SW 1271 (cell line): ENCODE measurements at places on chromosomes 11 and 22.

DNA sequence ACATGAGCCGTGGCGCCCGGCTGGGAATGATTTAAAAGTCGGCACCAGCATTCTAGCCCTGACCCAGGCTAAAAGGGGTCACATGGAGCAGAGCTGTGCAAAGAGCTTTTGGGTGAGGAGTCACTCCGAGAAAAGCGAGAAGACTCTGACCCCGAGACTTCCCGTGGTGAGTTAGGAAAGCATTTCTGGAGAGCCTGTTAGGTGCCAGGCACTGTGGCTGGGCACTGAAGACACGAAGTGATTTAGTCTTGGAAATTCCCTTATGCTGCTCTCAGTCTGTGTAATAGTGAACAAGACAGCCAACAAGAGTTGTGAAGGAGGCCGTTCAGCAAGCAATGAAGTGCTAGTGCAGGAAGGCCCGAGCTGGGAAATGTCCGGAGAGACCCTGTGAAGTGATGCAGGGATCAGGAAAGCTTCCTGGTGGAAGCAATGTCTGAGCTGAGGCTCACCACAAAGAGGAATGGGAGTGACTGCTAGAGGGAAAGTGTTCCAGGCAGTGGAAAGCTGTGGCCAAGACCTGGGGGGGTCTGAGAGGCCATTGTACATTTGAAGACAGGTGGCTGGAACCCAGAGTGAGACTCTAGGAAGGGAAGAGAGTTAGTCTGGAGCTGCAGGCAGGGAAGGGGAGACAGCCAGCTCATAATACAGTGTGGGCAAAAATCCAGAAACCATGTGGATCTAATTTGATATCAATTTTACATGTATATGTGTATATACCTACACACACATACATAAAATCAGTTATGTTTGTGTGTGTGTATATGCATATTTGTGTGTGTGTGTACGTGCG lies 31.6 kb downstream of the MARK2 start:
- no peak for DNase-seq

DNA sequence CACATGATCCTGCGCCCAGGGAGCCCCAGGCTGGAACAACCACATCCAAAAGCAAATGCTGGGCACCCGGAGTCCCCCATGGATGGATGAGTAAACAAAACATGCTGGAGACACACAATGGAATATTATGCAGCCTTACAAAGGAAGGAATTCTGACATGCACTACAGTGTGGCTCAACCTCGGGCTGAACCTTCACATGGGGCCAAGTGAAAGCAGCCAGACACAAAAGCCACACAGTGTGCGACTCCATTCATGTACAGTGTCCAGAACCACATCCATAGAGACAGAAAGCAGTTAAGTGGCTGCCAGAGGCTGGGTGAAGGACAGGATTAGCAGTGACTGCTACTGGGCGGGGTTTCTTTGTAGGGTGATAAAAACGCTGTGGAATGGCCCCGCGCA lies 10.1 kb downstream of the POLR3H start:
- DNase-seq: no peak

GRCh38 chr22:46471901-46472721 lies 65.3 kb downstream of the CELSR1 start:
- no peak for DNase-seq

DNA sequence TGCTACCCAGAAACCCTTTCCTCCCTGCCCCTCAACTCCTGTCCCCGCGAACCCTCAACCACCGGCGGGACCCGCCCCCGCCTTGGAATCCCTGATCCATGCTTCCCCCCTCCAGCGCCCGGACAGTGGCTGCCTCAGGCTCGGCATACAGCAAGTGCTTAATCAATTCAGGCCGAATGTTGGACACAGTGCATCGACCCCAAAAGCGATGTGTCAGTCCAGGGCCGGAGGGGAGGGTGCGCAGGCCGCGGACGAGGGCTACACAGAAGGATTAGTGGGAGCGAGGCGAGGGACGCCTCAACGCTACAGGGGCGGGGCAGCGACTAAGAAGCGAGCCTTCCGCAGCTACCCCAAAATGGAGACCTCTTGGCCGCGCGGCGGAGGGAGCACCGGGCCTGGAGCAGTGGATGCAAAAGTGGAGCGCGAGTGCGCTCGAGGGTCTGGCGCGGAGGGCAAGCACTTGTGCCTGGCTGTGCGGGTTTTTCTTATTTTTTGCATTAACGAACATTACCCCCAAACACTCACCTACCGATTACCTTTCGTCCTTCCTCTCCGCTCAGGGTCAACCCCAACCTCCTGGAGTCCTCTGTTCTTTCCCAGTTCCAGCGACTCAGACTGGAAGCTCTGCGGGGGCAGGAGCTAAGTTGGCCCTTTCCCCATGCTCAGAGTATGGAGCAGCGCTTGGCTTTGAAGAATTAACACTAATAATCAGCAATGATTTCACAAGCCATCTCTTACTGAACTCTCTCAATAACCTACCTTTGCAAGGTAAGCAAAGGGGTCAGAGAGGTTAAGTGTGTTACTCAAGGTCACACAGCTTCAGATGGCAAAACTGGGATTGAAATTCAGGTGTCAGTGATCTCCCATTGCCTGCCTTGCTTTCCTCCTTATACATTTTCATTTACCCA lies 30.0 kb upstream of the WNT11 start:
- peak; percentile 87 for DNase-seq

DNA sequence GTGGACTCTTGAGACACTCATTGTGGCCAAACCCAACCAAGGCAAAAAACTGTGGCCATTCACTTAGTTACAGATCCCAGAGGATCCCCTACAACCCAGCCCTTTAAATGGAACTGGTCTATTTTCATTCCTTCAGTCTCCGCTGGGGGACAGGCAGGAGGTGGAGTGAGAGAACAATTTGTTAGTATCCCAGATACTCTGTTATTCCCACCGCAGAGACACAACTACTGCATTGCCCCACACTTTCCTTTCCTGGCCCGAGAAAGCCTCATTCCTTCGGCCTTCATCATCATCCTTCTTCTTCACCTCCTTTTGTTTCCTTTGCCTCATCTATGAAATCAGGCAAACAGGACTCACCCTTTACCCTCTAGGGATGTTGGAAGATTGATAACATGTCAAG lies 191.1 kb downstream of the NTM start:
- DNase-seq: no peak

DNA sequence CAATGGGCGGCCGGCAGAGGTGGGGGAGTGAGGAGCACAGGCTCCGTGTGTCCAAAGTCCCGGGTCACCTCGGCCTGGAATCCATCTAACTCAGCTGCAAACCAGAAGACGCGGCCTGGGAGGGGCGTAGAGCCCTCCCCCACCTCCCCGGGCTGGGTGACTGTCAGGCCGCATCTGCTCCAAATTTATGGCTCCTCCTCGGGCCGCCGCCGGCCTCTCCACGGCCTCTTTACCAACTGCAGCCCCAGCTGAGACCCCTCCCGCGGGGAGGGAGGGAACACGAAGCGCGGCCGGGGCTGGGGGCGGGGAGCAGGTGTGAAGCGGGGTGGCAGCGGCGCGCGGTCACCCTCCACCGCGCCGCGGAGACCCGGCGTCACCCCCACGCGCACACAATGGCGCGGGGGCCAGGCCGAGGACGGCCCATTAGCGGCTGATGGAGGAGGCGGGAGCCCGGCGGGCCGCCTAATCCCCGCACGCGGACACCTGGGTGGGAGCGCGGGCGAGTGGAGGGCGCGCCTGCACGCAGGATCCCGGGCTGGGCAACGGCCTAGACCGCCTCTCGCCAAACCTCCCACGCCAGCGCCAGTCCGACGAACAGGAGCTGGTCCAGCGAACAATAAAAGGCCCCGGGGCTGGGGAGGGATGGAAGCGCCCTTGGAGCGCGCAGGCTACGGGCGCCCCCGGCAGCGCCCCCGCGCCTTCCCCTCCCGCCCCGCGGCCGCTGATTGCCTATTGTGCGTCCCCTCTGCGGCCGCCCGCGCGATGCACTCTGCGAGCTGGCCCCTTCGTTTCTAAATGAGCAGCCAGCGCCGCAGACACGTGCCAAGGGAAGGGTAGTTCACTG lies 25.9 kb upstream of the ROBO3 start:
- DNase-seq: no peak

- no peak for DNase-seq
Observed at GRCh38 chr11:37786214-37786755, 1188.2 kb upstream of the RAG2 start.

DNA sequence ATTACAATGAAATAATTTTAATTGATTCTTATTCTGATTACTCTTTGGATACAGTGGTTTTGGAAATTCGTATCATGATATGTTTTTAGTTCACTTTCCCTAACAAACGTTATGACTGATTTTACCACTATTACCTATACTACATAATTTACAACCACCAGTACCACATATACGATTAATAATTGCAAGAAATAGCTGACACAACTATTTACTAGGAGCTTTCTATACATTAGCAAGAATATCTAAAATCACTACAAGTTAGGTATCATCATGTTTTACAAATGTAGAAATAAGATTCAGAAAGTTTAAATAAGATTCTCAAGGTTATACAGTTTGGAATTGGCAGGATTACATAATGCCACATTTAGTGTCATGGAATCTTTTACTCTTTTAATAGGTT lies 1401.1 kb upstream of the RAG2 start:
- no peak for DNase-seq

DNA sequence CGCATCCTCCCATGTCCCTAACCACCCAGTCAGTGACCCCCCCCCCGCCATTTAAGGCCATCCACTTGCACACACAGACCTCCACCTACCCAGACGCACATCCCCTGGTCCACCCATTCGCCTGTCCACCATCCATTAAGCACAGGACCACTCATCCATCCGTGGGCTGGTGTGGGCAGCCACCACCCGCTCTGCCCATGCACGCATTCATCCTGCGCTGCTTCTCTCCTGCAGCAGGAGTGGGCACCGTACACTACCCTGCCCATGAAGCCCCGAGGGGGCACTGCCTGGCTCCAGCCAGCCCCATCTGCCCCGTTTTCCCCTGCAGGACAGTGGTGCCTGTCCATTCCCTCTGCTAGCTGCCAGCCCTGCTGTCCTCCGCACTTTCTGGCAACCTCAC lies 3.9 kb upstream of the SLC16A8 start:
- no peak for DNase-seq

DNA sequence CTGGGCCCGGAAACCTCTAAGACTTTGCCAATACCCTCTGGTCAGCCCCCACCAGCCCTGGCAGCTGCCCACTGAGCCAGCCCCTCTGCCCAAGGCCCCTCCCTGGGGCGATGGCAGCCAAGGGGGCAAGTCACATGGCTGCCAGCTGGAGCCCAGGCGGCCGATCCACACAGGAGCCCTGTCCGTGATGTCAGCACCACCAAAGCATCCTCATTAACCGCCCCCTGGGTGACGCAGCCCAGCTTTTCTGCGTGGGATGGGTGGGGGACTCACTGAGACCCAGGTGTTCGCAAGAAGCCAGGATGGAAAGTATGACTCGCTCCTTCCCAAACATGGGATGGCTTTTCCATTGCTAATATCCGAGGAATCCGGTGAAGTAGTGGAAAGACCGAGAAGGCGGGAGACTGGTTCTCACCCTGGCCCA lies 46.6 kb upstream of the WNT7B start:
- no peak for DNase-seq

- DNase-seq: no peak
Observed at GRCh38 chr11:69941546-69942332, 122.5 kb upstream of the FGF3 start.

GRCh38 chr11:66126064-66126463 lies 56.0 kb downstream of the PACS1 start:
- no peak for DNase-seq

GRCh38 chr22:46072981-46073682 lies 77.2 kb upstream of the PPARA start:
- DNase-seq: no peak

GRCh38 chr22:20408891-20409290 lies 14.9 kb downstream of the ZNF74 start:
- DNase-seq: no peak

DNA sequence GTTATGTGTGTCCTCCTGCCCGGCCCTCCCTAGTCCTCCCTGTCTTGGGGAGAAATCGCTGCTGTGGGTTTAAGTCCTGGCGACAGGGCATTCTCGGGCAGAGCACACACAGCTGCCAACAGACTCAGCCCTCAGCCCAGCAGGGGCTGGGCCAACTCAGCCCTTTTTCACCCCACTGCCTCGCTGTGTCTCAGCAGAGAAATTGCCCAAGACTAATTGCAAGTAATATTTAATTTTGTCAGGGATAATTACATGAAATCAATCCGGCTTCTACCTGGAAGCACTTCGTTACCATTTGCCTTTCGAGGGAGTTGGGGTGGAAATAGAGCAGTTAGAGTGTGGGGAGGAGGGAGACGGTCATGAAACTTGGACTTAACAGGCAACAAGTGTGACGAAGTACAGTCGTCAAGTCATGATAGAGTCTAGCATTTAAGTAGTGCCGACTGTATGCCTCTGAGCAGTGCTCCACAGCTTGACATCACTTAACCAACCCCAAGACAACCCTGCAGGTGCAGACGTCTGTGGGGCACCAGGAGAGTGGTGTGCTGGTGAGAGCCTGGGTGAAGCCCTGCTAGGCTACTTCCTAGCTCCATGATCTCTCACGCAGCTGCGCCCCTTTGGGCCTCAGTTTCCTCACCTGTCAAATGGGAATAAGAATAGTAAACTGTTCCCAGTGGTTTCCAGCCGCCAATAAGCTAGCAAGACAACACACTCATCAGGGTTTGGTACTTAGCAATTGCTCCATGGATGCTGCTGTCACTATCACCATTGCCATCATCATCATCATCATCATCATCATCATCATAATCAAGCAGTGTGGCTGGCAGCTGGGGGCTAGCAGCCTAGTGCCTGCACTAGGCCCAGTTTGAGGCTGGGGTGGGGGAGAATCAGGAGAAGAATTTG lies 29.2 kb downstream of the MN1 start:
- DNase-seq: no peak

DNA sequence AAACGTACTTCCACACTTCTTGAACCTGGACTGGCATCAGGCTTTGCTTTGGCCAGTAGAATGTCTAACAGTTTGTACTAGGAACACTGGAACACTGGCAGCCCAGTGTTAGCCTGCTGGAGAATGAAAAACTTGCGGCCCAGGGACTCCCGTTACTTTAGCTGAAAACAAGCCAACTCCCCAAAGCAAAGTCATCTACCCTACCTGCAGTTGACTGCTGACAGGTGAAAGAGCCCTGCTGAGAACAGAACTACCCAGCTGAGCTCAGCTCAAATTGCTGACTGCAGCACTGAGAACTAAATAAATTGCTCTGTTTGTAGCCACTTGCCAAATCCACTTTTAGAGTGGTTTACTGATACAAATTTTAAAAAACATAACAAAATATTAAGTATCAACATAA lies 342.5 kb downstream of the LRRC4C start:
- DNase-seq: no peak

DNA sequence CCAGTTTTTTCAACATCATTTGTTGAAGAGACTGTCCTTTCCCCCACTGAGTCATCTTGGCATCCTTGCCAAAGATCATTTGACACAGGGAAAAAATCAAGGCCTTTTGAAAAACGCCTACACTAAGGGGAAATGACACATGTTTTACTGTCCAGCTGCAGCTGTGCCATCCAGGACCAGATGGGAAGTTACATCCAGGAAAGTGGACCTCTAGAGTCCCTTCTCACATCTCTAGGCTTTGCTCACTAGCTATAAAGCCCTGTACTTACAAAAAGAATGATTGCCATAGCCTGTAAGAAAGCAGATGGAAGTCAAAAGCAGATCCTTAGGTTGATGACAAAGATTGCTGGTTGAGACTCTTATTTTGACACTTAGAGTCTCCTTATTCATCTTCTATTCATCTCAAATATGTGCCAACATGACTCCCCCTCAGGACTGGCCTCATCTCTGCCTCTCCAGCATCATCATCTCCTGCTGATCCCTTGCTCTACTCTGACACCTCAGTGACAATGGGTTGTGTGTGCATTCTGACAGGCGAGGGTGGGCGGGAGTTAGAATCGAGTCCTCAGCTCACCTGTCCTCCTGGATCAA lies 22.8 kb downstream of the OSBP2 start:
- peak; percentile 75 for DNase-seq

- DNase-seq: no peak
Observed at GRCh38 chr11:65781962-65782815, 1.4 kb upstream of the AP5B1 start.

- no peak for DNase-seq
Observed at GRCh38 chr11:1226986-1227550, 4.2 kb downstream of the MUC5B start.
